ENCODE measurements at places on chromosomes 4 and X. TPM values are rescaled to one million over a fixed set of nuclear protein-coding genes. Genes with fewer than 3 reads are reported as not detected.

MAGEB1 gene
- total RNA-seq: not detected

P2RY10 gene
- not detected for total RNA-seq

STPG2 gene
- total RNA-seq: 0.57 TPM

TSPAN6 gene
- 41.2 TPM for total RNA-seq

AFAP1 gene
- total RNA-seq: 8.6 TPM

UGT2A3 gene
- not detected for total RNA-seq

GAK gene
- total RNA-seq: 62.5 TPM

IRS4 gene
- total RNA-seq: 8.8 TPM

CT55 gene
- total RNA-seq: not detected

- DNase-seq: no peak
Observed at GRCh38 chr4:92182006-92182735, 121.6 kb upstream of the GRID2 start.

DNA sequence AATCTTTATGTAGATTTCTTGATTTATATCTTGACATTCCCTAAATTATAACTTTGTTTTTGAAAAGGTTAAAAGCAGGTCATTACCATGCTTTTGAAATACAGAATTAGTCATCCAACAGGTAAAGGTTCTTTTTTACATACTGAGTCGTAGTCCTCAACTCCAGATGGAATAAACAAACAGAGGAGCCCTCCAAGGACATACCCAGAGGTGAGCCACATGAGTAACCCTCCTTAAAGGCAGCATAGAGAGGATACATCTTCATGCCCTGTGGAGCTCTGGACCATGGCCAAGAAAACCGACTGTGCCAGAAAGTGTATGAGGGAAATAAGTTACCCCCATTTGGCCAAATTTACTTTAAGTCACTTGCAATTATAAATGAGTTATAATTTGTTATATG lies 95.3 kb upstream of the MCF2 start:
- no peak for DNase-seq

GRCh38 chr4:152572417-152573086 lies 36.7 kb upstream of the FBXW7 start:
- DNase-seq: no peak

DNA sequence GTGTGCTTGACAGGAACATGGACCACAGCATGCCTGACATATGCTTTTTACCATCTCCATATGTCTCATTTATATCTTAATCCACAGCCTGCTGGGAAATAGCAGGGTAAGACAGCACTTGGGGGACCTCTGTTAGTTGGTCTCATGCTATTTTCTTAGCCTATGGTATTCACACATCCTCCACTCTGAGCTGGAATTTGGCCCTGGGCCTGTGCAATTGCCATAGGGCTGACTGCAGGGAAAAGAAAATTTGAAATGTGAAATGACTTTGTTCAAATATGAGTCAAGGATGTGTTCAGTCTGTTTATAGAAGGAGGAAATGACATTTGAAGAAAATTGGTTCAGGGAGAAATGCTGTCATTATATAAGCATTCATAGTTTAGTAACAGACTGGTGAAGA lies 9.6 kb upstream of the MAP7D3 start:
- DNase-seq: no peak

- DNase-seq: no peak
Observed at GRCh38 chr4:158189422-158189821, 16.6 kb upstream of the GASK1B start.

DNA sequence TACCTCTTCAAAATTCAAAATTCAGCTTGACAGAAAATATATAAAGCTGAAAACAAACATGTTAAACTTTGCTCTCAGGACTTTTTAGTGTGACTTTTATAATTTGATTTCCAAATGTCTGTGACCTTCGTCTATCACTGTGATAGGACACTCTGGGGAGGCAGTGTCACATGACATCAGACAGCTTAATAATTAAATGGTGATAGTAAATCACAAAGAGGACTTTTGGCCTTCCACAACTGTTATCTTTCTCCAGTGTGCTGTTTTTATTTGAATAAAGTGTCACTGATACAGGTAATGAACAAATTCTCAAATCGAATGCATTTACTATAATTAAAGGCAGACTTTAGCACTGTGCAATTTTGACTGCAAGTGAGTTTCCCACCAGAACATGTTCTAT lies 83.1 kb downstream of the MID1 start:
- no peak for DNase-seq

DNA sequence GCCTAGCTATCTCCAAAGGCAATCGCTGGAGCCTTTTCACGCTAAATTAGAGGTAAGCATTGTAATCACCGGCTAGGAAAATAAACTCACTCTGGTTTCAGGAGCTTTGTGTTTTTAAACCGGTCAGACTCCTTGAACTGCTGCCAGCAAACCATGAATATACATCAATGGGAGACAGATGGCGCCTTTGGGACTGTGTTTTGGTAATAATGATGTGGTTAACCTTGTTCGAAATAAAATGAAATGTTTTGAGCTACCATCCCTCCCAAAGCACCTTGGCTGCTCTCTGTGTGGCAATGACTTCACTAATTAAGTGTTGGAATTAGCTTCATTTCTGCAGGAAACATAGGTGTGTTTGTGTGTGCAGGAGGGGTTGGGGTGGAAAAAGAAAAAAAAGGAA lies 65.3 kb downstream of the CLNK start:
- DNase-seq: no peak

GRCh38 chrX:46959985-46960700 lies 47.9 kb downstream of the JADE3 start:
- DNase-seq: no peak

DNA sequence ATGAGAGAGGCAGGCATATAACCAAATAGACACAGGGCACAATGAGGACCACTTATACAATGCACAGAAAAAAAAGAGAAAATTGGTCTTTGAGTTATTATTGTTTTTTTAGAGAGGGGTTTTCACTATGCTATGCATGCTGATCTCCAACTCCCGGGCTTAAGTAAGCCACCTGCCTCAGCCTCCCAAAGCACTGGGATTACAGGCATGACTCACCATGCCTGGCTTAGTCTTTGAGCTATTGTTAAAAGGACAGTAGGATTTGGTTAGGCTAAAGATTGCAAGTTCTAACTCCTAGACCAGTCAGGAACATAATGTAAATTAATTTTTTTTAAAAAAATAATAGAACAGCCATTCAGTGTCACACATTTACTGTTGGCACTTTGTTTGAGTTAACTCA lies 340.1 kb downstream of the GPAT3 start:
- no peak for DNase-seq

DNA sequence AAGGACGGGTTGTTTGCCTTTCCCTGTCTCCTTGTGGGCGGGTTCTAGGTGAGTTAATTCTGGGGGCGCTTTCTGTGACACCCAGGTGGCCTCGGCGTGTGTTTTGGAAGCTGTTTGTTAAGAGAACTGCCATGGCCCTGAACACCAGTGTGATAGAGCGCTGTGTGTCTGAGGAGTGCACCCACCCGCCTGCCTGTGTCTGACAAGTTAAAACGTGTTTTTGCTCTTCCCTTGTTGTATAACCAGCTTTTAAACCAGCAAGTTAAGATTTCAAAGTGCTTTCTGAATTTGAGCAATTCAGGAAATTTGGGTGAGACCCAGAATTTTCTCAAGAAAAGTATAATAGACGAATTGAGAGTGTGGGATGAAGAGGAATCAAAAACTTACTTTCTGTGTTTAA lies 55.2 kb upstream of the HGFAC start:
- DNase-seq: no peak

DNA sequence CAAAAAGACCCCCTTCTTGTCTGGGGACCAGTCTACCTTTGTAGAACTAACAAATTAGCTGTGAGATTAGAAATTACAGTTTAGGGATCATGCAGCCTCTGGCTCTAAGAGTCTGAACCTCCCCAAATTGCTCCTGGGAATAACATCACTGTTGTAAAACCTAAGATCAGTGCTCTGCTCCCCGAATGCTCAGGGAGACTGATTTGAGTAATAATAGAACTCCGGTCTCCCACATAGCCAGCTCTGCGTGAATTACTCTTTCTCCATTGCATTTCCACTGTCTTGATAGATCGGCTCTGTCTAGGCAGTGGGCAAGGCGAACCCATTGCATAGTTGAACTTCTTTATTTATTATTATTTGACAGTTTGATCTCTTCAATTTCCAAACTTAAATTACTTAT lies 160.8 kb upstream of the VCX3A start:
- no peak for DNase-seq

GRCh38 chr4:178296669-178297068 lies 854.4 kb upstream of the AGA start:
- no peak for DNase-seq

- no peak for DNase-seq
Observed at GRCh38 chr4:176380352-176381157, 60.8 kb downstream of the SPCS3 start.

DNA sequence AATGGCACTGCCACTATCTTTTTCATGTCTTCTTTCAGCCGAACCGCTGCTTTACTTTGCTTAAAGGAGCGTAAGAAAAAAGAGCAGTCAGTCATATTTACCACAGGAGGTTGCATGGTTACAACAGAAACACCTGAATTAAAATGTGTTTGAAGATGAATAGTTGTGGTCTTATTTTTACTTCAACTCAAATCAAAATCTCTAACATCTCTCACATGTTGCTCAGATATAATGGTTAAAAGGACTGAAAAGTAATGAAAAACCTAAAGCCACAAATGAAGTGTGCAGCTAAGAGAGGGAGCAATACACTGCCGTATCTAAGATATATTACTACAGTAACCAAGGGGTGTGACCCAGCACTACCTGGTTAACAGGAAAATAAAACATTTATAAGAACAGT lies 27.4 kb downstream of the FAM13A start:
- DNase-seq: no peak

GRCh38 chr4:80360900-80361299 lies 25.4 kb downstream of the CFAP299 start:
- no peak for DNase-seq

All from ovary (tissue), 10 donors.